ENCODE measurements at places on chromosomes 5 and 9.

- DNase-seq, result no peak
Observed at GRCh38 chr5:5080790-5081189, 59.3 kb upstream of the ADAMTS16 start.

DNA sequence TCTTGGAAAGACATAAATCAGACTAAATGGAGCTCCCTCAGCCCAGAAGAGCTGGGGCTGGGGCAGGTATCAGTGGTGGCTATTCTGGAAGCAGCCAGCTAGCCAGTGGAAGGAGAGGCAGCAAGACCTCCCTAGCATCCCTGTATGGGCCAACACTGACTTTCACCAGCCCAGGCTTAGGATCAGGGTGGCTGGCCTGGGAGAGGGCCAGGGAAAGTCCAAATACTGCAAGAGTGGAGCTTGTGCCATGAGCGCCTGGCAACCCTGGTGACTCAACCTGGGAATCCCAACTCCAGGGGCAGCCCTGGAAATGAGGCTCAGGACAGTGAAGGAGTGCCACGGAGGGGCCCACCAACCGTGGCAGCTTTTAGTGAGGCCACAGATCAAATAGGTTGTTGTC, 7.6 kb upstream of the IRF1 start:
- DNase-seq, result no peak

- DNase-seq, result peak; percentile 71
Observed at GRCh38 chr5:180209137-180209581, at the start of gene RASGEF1C. Gene RASGEF1C (minus strand): TSS chr5:180209211. CDS start chr5:180138052, 71,159 bp downstream.

DNA sequence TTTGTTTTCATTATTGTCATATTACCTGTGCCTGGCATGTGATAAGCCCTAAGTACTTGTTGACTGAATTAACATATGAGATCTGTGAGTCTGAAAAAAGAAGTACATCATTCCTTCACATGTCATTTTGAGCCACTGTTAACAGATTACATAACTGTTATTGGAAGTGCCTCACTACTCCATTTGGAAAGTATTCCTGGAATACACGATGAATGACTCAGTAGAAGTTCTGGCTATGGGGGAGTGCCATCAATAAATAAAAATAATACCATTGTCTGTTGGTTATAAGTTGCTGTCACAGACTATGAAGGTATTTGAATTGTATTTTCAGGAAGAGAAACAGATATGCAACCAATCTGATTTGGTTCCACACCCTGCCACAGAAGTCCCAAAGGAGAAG, 12.9 kb downstream of the NIPSNAP3B start:
- DNase-seq, result no peak

DNA sequence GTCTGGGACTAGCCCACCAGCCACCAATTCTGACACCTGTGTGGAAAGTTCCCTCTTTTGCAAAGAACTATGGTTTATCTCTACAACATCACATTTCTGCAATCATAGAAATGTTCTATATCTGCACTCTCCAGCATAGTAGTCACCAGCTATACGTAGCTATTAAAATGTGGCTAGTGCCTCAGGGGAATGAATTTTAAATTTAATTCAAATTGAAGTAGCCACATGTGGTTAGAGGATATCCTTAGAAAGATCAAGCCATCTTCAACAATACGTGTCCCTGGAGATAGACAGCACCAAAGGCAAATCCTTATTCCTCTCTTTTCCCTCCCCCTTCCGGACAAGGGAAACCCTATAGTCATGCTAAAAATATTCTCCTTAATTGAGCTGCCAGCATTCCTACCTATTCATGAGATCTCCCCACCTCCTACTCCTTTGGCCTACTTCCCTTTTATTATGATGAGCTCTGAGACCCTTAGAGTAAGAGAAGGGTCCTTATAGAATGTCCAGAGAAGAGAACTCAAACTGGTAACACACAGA, 11.1 kb downstream of the LCP2 start:
- DNase-seq, result no peak

DNA sequence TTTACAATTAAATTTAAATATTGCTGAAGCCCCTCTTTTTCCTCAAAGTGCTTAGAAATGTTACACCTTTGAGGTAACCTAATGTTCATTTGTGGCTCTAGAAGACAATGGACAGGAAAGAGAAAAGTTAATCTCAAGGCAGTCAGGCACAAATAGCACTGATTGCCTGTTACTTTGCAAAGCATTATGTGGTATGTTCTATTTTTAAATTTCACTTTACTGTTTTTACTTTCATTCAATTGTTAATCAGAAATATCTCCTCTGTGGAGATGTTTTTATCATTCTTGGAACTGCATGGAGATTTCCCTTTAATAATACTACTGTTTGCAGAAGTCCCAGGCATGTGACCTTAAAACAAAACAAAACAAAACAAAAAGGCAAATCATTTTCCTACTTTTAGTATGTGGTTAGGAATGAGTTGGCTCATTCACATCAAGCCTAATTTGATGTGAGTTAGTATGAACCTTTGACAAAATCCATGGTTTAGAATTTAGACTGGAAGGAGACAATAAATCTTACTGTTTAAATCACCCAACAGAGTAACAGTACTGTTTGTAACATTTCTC, 67.5 kb downstream of the CWC27 start:
- no peak for DNase-seq

- no peak for DNase-seq
Observed at GRCh38 chr9:38091310-38092199, 22.5 kb upstream of the SHB start.

DNA sequence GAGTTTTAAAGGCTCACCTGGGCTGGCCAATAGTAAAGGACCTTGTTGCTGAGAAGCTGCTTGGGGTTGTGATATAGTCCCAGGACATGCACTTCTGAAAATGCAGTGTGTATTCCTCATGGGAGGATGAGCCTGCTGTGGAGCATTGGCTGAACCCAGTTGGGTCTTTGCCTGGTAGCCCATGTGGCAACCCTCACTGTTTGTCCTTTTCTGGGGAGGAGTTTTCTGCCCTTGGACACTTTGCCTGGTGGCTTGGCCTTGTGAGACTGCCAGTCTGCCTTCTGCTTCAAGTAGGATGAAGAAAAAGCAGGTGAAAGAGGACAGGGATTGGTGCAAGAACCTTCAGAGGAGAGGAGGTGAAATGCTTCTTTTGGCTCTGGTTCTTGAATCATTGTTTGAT, 4.0 kb downstream of the TENT4A start:
- DNase-seq, result no peak

DNA sequence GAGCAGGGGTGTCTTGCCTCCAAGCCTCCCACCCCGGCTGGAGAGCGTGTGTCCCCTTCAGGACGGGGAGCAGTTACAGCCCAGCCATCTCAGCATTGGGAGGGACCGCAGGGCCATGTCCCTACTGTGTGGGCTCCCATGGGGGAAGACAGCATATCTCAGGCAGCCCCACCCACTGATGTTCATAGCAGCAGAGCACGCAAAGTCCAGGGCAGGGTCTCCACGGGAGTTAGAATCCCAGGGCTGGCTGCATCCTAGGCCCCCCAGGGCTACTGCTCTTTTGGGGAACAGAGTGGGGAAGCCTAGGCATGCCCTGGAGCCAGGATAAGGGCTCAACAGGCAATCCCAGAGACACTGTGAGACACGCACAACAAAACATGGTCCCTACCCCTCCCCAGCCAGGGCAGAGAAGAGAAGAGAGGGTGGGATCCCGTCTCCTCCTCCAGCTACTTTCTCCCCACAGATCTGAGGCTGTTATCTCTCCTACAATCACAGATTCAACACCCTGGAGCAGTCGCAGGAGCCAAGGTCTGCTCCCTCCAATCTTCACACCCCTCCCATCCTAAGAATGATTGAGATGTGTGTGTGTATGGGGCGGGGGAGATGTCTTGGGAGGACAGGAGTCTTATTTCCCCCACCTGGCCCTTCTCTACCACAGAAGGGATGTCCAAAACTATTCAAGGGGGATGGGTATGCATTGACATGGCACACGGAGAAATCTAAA, 3.4 kb downstream of the CNTFR start:
- no peak for DNase-seq

DNA sequence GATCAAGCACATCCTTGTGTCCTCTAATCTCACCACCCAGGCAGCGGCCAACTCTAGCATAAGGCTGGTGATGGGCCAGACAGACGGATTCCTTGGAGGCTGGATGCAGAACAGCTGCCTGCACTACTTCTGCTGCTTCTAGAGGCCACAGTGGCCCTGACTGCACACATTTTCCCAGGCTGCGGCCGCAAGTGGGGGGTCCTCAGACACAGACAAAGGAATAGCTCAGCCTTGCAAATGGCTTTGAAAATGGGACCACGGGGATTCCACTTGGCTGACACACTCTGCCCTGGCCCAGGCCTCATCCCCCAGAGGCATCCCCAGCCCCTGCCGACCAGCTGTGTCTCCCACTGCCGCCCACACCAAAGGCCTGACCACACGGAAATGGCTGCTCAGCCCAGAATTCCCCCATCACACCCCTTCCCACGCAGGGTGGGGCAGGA, 540.8 kb downstream of the BNC2 start:
- peak; percentile 78 for DNase-seq

GRCh38 chr5:63249960-63250359, 671.3 kb downstream of the LRRC70 start:
- DNase-seq, result no peak

DNA sequence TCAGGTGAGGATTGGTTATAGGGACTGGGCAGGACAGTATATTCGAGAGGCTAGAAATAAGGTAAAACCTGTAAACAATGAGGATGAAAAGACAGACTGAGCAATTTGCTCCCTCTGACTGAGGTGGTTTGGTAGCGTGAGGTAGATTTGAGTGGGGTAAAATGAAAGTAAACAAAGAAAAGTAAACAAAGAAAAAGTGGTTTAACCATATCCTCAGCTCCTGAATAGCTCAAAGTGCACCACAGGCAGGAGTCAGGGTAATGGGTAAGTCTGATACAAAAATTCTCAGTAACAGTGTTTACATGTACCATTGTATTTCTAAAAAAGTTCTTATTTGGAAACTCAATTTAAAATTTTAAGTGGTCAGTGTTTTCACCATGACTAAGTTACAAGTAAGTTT, 203.1 kb upstream of the ARRDC3 start:
- no peak for DNase-seq

DNA sequence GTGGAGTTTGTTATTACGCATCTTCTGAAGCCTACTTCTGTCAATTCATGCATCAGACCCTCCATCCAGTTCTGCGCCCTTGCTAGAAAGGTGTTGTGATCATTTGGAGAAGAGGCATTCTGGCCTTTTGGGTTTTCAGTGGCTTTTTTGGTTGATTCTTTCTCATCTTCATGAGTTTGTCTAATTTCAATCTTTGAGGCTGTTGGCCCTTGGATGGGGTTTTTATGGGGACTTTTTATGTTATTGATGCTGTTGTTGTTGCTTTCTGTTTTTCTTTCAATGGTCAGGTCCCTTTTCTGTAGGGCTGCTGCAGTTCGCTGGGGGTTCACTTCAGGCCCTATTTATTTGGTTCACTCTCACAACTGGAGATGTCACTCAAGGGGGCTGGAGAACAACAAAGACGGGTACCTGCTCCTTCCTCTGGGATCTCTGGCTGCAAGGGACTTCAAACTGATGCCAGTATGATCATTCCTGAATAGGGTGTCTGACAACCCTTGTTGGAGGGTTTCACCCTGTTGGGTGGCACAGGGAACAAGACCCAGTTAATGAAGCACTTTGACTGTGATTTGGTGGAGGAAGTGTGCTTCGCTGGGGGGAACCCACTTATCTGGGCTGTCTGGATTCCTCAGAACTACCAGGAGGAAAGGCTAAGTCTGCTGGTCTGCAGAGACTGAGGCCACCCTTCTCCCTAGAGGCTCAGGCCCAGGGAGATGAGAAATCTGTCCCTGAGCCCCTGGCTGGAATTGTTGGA, 226.7 kb upstream of the PTGER4 start:
- no peak for DNase-seq

- no peak for DNase-seq
Observed at GRCh38 chr9:85142496-85142911, 473.0 kb downstream of the NTRK2 start.

GRCh38 chr9:134751622-134752021, 110.0 kb downstream of the COL5A1 start:
- DNase-seq, result no peak

DNA sequence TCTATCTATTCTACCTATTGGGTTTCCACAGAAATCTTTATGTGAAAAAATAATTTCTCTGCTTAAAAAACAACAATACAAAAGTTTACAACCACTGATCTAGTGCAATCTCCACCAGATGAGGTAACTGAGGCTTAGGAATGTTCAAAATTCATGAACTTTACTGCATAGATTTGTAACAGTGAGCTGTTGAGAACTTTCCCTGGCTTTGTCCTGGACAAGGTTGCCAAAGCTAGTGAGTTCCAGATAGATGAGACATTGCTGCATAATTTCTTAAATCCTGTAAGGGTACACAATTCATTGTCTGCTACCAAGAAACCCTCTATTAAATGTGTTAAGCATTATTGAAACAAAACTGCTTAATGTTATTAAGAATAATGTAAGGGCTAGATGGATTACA, 102.7 kb downstream of the OSMR start:
- no peak for DNase-seq

DNA sequence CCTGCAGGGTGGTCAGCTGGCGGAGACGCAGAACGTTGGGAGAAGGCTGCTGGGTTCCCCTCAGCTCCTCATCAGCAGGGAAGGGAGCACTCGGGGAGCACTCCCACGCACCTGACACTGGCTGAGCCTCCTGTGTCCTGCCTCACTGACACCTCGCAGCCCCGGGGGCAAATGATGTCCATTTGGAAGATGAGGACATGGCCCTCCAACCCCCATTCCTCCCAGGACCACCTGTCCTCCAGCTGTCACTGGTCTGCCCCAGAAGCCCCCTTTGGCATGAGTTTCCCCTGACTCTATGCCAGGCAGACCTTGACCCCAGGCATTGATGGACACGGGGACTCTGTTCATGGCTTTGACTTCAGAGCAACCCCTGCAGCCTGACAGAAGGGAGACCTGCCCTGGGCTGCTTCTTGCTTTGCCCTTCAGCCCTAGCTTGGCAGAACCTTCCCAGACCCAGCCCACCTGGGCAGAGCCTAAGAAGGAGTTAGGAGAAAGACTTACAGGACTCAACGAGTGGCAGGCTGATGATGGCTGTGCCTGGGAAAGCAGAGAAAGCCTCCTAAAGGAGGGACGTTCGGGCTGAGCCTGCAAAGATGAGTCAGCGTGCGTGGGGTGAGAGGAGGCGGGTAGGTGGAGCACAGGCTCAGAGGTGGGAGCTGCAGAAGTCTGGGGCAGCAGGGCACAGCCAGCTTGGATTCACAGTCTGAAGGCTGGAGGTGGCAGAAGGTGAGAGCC, 90.6 kb downstream of the LMX1B start:
- no peak for DNase-seq

DNA sequence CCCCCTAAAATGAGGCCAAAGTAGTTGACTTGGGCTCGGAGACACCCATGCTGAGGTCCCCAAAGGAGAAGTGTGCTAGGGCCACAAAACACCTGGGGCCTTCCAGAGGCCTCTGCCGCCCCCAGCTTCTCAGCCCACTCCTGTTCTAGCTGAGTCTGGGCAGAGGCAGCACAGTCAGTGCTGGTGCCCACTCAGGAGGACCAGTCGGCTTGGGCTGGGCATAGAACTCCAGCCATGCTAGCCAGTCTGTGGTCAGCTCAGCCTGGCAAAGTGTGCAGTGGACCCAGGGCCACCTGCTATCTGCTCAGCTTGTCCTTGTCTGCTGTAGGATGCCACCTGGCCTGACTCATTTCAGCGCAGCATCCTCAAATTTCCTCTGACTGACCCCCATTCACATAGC, 254.6 kb downstream of the FSTL4 start:
- no peak for DNase-seq

- DNase-seq, result no peak
Observed at GRCh38 chr5:10660720-10661387, 97.0 kb downstream of the ANKRD33B start.

- peak; percentile 20 for DNase-seq
Observed at GRCh38 chr9:110427497-110428104, 89.9 kb upstream of the TXNDC8 start.

Data from ovary (tissue), 10 donors.